Adipocyte (in vitro differentiated cells): ENCODE measurements at places on chromosomes 13 and 19.
A peak's percentile ranks its signal among the peaks of the same experiment; 100 is the strongest.

DNA sequence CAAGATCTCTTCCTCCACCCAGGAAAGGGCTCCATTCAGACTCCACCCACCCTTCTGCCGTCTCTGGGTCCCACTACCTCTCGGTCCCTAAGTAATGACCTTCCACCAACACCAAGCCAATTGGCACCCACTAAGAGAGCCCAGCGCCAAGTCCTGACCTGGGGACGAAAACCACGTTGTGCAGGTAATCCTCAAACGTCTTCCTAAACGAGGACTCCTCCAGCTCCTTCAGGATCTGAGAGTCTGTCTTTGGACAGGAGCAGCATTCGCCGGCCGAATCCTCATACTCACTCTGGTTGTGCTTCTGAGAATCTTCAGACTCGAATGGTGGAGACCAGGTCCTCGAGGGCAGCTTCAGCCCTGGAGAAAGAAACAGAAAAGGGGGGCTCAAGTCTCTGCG is 83.1 kb downstream of the ZNF557 start:
- no peak for DNase-seq

DNA sequence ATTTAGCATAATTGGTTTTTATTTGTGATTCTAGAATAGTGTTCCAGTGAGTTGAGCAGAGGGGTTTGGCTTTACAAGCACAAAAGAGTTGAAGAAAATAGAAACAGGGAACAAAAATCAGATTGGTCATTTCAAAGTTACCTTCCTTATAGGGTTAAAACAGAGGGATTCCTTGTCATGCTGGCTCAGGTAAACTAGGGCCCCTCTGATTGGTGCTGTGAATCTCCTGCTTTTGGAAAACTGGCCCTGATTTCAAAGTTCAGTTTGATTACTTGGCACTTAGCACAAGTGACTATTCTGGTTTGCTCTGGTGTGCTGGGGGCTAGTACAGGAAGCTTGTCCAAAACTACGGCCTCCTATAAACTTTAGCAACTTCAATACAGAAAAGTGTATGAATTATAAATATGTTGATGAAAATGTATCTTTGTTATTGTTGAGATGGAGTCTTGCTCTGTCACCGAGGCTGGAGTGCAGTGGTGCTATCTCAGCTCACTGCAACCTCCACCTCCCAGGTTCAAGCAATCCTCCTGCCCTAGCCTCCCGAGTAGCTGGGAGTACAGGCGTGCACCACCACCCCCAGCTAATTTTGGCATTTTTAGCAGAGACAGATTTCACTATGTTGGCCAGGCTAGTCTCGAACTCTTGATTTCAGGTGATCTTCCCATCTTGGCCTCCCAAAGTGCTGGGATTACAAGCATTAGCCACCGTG is 1.9 kb upstream of the MRPS31 start:
- no peak for DNase-seq

DNA sequence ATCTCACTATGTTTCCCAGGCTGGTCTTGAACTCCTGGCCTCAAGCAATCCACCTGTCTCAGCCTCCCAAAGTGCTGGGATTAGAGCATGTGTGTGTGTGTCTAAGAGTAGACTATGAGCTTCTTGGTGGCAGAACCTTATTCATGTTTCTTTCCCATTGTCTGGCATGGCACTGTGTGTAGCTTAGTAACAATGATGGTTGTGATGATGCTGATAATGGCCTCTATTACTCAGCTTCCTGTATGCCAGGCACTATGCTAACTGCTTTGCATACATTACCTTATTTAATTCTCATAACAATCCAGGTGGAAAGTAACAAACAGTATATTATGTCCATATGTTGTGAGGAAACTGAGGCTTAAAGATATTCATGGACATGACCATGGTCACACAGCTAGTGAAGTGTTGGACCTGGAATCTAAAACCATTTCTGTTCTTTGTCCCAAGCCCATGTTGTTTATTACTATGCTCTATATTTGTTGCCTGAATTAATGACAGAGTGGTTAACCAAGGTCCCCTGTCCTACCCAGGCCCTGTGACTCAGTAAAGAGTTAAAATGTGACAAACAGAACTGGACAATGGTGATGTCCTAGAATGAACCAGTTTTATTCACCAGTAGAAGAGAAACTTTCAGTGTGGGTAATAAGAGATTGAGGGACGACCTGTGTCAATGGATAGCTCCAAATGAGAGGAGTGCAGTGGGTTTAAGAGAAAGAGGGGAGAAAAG is 109.6 kb downstream of the KLF5 start:
- DNase-seq: peak; percentile 14

GRCh38 chr19:48183356-48183755 is 12.9 kb downstream of the ZSWIM9 start:
- no peak for DNase-seq

DNA sequence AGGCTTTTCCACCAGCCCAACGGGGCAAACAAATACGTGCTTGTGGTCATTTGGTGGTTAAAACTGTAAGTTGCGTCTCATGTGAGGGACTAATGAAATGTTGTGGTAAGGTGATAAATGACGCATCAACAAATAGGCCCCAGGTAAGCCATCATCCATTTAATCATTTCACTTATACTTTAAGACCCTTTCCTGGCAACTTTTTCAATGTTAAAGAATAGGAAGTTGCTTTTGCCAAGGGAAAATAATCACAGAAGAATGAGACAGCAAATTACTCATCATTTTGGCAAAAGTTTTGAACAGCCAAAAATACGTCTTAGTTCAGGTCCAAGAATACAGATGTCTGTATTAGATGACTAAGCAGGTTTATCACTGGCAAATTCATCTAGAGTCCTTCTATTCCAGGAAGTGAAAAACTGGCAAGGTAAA is 660.4 kb downstream of the SLITRK1 start:
- DNase-seq: peak; percentile 53

GRCh38 chr13:110368408-110368807 is 61.3 kb downstream of the COL4A2 start:
- no peak for DNase-seq

DNA sequence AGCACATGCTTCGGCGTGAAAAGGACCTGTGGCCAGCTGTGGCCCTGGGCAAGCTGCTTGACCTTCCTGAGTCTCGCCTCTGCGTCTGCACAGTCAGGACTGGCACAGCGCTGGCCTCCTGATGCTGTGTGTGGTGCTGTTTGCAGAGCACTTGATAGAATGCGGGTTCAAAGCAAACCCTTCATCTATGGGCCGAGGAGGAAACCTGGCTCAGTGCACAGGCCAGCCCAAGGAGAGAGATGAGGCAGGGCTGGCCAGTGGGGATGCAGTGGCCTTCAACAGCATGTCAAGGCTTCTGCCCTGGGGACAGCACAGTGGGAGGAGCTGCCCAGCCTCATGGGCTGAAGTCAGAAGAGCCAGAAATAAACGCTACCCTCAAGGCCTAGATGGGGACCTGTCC is 21.3 kb upstream of the VSTM2B start:
- no peak for DNase-seq

DNA sequence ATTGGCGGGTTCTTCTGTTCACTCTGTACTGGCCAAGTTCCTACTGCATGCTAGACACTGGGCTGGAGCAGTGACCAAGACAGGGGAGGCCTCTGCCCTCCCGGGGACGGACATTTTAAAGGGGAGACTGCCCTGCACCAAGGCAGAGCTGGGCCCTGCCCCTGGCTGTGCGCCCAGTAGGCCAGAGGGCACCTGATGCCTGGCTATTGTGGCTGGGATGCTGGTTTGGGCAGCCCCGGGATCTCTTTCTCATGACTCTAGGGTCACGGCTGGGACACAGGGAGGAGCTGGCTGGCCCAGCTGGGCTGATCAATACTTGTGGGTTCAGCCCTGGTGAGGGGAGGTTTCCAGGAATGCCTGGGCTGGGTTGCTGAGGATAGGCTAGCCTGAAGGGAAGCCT is 17.7 kb downstream of the LIPE start:
- DNase-seq: no peak

DNA sequence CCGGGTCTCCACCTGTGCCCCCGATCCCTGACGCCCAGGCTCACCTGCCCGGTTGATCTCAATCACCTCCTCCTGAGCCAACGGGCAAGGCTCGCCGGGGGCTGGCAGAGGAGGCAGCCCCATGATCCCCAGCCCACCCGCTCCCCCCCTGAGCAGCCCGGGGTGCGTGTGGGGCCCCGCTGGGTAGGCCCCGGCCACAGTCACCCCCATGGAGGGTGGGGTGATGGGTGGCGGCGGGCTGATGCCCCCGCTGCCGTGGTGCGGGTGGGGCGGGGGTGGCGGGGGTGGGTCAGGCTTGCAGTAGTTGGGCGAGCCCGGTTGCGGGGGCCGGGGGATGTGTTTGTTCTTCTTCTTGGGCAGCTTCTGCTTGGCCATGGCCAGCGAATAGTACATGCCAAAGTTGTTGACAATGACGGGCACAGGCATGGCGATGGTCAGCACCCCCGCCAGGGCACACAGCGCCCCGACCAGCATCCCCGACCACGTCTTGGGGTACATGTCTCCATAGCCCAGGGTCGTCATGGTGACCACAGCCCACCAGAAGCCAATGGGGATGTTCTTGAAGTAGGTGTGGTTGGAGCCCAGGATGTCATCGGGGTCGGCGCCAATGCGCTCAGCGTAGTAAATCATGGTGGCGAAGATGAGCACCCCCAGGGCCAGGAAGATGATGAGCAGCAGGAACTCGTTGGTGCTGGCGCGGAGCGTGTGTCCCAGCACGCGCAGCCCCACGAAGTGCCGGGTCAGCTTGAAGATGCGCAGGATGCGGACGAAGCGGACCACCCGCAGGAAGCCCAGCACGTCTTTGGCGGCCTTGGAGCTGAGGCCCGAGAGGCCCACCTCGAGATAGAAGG is 6.0 kb downstream of the KCNC3 start:
- DNase-seq: no peak
